CD8-positive, alpha-beta T cell (primary cell): ENCODE measurements at places on chromosomes 4 and X. TPM values are rescaled to one million over a fixed set of nuclear protein-coding genes. Genes with fewer than 3 reads are reported as not detected.

The PLXNB3 gene
- 0.50 TPM for total RNA-seq

The IL13RA2 gene
- not detected for total RNA-seq

The PNCK gene
- total RNA-seq = 0.44 TPM

The RS1 gene
- not detected for total RNA-seq

The KLHL8 gene
- 8.7 TPM for total RNA-seq

The GPC3 gene
- total RNA-seq = not detected

The VCX gene
- total RNA-seq = not detected

The CRMP1 gene
- not detected for total RNA-seq

The CCKAR gene
- total RNA-seq = not detected

The KLHL4 gene
- not detected for total RNA-seq

The KCNE5 gene
- total RNA-seq = not detected

The FABP2 gene
- total RNA-seq = not detected

The NLGN4X gene
- total RNA-seq = not detected

The LONRF3 gene
- 4.3 TPM for total RNA-seq

The SOX3 gene
- not detected for total RNA-seq

The FDCSP gene
- total RNA-seq = not detected

The ZNF185 gene
- total RNA-seq = 0.95 TPM

The TMSB15A gene
- not detected for total RNA-seq

The MAGEC2 gene
- not detected for total RNA-seq

The TCEAL6 gene
- not detected for total RNA-seq

The SHROOM2 gene
- not detected for total RNA-seq

The MAGEA10 gene
- not detected for total RNA-seq

The HTN3 gene
- not detected for total RNA-seq

The ESX1 gene
- total RNA-seq = not detected

The SHROOM4 gene
- total RNA-seq = not detected

The TBC1D8B gene
- 0.17 TPM for total RNA-seq

The SSX4 gene
- total RNA-seq = not detected

The PPID gene
- total RNA-seq = 10.3 TPM

The ANOS1 gene
- not detected for total RNA-seq

The RNF212 gene
- 5.1 TPM for total RNA-seq

The SGMS2 gene
- total RNA-seq = not detected

The EVC2 gene
- total RNA-seq = 1.4 TPM

The PLAC1 gene
- not detected for total RNA-seq

The CXCL10 gene
- not detected for total RNA-seq

The NAA11 gene
- total RNA-seq = not detected

The HPGD gene
- 6.1 TPM for total RNA-seq

The PF4V1 gene
- total RNA-seq = not detected
